Right ventricle myocardium superior (tissue), 1 donor: ENCODE measurements at places on chromosomes 12 and 14.

GRCh38 chr12:3920351-3921150 is 47.4 kb upstream of the PARP11 start:
- DNase-seq, result no peak

- no peak for DNase-seq
Observed at GRCh38 chr12:78442454-78442801, 422.1 kb upstream of the SYT1 start.

- DNase-seq, result no peak
Observed at GRCh38 chr12:59193476-59194050, 273.3 kb upstream of the LRIG3 start.

- no peak for DNase-seq
Observed at GRCh38 chr12:125187148-125187745, 122.0 kb downstream of the AACS start.

- no peak for DNase-seq
Observed at GRCh38 chr14:96267916-96268315, 11.9 kb downstream of the BDKRB1 start.
